Activated CD4-positive, CD25-positive, alpha-beta regulatory T cell (primary cell): ENCODE measurements at places on chromosomes 16 and 17.
A peak's percentile ranks its signal among the peaks of the same experiment; 100 is the strongest.

- no peak for DNase-seq
These were observed 83.3 kb downstream of the NOG start for GRCh38 chr17:56676810-56677209.

DNA sequence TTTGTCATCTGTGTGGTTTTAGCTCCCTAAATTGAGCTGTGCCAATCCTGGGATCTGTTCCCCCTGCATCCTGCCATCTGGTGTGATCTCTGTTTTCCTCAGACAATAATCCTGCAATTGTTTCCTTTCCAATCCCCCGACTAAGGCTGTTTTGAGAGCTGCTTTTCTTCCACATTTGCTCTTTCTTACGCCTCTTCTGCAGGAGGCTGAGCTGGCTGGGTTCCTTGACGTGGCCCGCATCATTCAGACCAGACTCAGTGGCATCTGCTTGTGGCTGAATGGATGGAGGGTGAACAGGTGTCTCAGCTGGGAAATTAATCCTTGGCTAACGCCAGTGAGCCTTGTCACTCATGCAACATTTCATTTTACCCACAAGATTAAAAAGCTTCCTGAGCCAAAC is 9.8 kb upstream of the MED9 start:
- no peak for DNase-seq

DNA sequence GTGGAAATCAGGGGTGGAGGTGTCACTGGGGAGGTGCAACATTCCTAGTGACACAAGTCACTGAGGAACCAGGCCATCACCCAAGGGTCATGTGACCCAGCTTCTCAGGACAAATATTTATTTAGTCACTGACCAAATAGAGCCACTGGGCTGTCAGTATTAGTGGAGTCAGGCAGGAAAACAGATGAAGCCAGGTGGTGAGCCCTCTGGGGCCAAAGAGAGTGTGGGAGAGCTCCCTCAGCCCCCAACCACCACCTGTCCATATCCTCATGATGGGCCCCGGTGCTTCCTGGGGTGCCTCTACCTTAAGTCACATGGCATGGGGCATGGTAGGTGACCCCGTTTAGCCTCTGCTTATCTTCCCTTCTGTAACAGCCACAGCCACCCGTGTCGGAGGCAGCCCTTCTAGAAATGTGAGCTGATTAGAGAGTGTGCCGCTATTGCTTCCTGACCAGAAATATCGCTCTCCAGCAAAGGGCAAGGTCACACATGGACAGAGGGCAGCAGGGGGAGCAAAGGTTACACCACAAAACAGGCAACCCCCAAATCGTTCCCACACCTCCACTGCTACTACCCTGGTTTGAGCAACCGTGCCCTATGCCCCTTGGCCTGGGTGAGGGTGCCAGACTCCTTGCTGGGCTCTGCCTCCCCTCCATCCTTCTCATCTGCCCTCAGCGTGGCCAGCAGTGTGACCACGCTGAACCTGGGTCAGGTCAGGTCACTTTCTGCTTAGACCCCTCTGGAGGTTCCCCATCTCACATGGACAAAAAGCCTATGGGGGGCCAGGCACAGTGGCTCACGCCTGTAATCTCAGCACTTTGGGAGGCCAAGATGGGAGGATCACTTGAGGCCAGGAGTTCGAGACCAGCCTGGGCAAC is 8.6 kb upstream of the AKTIP start:
- DNase-seq, result no peak

GRCh38 chr16:75351183-75351582 is 82.1 kb downstream of the CFDP1 start:
- no peak for DNase-seq

DNA sequence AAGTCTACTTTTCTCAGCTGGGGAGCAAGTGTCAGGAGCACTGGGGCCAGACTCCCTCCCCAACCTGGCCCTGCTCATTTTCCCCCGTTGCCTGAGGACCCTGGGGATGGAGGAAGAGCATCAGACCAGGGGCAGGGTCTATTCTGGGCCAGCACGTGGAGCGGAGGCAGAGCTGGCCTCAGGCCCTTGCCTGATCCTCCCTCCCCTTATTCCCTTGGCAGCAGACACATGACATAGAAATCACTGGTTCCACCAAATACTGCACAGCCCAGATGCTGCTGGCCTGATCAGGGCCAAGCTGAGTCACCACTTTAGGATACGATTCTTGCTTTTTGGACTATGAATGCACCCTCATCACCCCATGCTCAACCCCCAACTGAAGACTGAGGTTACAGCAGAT is 15.8 kb upstream of the AGRP start:
- DNase-seq, result no peak

GRCh38 chr16:2086812-2087747 is 39.3 kb downstream of the TSC2 start:
- DNase-seq, result no peak

DNA sequence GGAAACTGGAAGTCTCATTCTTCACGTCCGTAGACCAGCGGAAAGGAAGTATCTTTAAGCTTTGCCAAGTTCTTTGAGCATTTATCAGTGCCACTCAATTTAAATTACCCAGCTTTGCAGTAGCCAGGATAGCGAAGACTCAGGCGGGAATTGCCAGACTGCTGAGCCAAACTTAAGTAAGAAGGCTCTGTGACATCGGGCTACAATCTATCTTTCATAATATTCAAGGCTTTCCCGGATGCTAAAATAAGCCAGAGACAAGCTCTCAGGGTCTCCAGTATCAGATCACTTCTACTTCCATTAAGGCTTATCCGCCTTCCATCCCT is 436 bp upstream of the BRIP1 start:
- no peak for DNase-seq

DNA sequence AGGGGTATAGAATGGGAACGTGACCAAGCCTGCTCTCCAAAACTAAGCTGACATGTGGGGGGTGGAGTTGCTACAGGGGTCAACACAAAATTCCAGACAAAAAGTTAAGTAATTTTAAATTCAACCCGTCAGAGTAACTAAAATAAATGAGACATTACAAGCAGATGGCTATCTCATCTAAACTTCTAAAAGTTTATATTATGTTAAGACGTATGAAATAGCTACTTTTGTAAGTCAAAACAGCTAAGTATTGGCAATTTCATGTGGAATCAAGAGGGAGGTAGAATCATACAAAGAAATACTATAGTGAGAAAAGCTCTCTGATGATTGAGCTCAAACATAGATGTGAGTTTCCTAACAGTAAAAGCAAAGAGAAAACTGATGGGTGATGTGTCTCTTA is 113.3 kb downstream of the HS3ST2 start:
- no peak for DNase-seq

DNA sequence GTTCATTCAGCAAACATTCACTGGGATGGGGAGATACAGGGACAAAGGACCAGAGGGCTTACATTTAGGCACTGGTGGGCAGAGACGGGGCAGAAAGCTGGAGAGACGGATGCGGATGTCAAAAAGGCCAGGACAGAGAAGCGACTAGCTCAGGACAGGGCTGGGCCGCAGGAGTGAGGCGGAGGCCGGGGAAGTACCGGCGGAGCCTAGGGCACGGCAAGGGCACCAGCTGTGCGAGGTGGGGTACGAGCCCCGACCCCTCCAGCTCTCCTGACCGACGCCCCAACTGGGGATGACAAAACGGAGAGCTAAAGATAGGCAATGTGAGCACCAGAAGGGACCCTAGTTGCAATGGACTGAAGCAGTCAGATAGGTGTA is 3.9 kb upstream of the SGCA start:
- no peak for DNase-seq

- DNase-seq, result no peak
These were observed at the start of gene CCDC102A for GRCh38 chr16:57536306-57537193. Gene CCDC102A, minus strand, starts transcription at chr16:57536571. Its CDS starts 7,394 bp downstream, at chr16:57529177.

DNA sequence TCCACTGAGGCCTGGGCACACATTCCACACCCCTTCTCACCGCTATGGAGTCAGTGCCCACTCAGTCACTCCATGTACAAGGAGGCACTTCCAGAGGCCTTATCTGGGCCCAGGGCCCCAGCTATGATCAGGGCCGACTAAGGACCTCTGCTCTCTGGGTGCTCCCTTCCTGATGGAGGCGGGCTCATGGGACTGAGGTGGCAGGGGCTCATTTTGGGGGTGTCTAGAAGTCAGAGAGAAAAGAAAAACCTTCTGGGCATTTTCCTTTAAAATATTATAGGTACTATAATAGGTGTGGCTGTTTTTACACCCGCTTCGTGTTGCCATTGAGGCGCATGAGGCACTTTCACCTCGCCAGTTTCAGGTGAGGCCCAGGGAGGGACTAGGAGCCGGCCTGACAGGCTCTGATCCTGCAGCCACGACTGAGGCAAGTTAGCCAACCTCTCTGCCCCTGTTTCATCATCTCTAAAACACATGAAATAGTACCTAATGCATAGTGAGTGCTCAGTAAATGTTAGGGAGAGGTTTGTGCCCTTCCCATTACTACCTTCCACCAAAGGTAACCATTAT is 14.4 kb downstream of the B9D1 start:
- no peak for DNase-seq

- no peak for DNase-seq
These were observed 8.0 kb upstream of the MYL4 start for GRCh38 chr17:47201166-47201565.

GRCh38 chr17:82019690-82020571 is 2.7 kb downstream of the CENPX start:
- DNase-seq, result peak; percentile 47

GRCh38 chr16:80846680-80847079 is 42.3 kb upstream of the CDYL2 start:
- no peak for DNase-seq

- no peak for DNase-seq
These were observed 12.5 kb downstream of the CDH13 start for GRCh38 chr16:82639263-82639662.

DNA sequence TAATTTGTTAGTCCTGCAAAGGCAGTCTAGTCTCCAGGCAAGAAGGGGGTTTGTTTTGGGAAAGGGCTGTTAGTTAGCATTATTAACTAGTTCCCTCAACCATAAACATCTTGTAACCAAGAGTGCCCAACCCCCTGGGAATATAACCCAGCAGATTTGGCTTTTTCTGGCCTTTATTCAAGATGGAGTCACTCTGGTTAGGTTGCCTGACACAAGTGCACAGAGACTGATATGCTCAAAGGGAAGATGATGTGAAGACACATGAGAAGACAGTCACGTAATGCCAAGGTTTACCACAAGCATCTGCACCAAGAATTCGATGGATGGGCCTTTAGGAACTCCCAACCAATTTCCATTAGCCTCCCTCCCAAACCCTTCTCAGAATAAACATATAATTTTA is 3.9 kb upstream of the SCPEP1 start:
- no peak for DNase-seq

- no peak for DNase-seq
These were observed 79.5 kb downstream of the SLC6A2 start for GRCh38 chr16:55735120-55735781.
